ENCODE measurements at places on chromosomes 2 and 18. TPM values are rescaled to one million over a fixed set of nuclear protein-coding genes. Genes with fewer than 3 reads are reported as not detected.

DNA sequence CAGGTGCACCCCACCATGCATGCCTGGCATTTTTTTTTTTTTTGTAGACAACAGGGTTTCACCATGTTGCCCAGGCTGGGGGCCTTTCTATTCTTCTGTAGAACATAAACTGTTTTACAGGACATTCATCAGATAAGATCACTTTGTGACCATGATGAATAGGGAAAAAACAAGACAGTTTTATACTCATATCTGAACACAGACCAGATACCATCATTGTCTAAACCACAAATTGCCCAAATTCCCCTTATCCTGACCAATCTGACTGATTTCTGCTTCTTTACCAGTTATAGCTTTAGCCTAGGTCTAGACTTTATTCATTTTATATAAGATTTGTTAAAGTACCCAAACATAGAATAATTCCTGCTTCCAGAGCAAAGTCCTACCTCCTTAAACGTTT is 1699.3 kb upstream of the TMEFF2 start:
- H3K36me3 ChIP-seq = no peaks in the 10 kb centered on the region
- no peak overlapping the region for H3K27ac ChIP-seq
- no peak for DNase-seq
- no peaks in the 10 kb centered on the region for H3K4me1 ChIP-seq
- peaks cover 2% of the 10 kb centered on the region for H3K27me3 ChIP-seq

UGT1A6 gene
- total RNA-seq = not detected

LONRF2 gene
- total RNA-seq = 1.7 TPM

GRCh38 chr2:61172671-61173070 is 10.7 kb downstream of the C2orf74 start:
- no peak overlapping the region for H3K4me3 ChIP-seq
- DNase-seq = no peak
- no peaks in the 10 kb centered on the region for H3K27me3 ChIP-seq

SLC14A1 gene
- not detected for total RNA-seq

MYO7B gene
- 0.31 TPM for total RNA-seq

DNA sequence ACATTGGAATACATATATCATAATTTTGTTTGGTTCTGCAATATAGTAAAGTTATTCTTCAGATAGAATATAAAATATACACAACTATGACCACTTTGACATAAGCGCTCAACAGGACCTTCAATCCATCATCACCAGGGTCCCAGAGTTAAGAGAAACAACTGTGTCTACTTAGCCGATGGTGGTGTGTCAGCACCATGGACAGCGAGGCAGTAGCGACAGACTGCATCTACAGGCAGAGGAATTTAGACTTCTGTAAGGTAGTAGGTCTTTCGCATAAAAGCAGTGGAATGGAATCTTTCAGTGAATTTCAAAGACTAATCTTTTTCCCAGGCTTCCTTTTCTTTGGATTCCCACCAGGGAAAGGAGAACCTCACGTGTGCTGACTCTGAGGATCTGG is 20.5 kb upstream of the LRPPRC start:
- DNase-seq = no peak
- H3K27me3 ChIP-seq = peaks cover 28% of the 10 kb centered on the region
- peaks cover 2% of the 10 kb centered on the region for H3K36me3 ChIP-seq
- no peaks in the 10 kb centered on the region for H3K4me1 ChIP-seq
- no peak overlapping the region for H3K4me3 ChIP-seq
- no peak overlapping the region for H3K27ac ChIP-seq

TUBA3E gene
- total RNA-seq = not detected

APOB gene
- total RNA-seq = 0.23 TPM

GRCh38 chr2:24552836-24553235 is 61.8 kb downstream of the NCOA1 start:
- no peak overlapping the region for H3K27ac ChIP-seq
- H3K27me3 ChIP-seq = no peaks in the 10 kb centered on the region
- DNase-seq = no peak
- H3K4me3 ChIP-seq = no peak overlapping the region
- H3K36me3 ChIP-seq = peaks cover 5% of the 10 kb centered on the region

- peak overlapping the region; percentile 68 for H3K27ac ChIP-seq
- peaks cover 33% of the 10 kb centered on the region for H3K4me1 ChIP-seq
- no peak for DNase-seq
- peaks cover 2% of the 10 kb centered on the region for H3K27me3 ChIP-seq
These were observed 502 bp downstream of the EPAS1 start for GRCh38 chr2:46297546-46298271.

- no peaks in the 10 kb centered on the region for H3K27me3 ChIP-seq
- no peak for DNase-seq
- peak overlapping the region; percentile 63 for H3K27ac ChIP-seq
- peak overlapping the region; percentile 1 for H3K4me3 ChIP-seq
These were observed 149.2 kb downstream of the FAM210A start for GRCh38 chr18:13577091-13577697.

DNA sequence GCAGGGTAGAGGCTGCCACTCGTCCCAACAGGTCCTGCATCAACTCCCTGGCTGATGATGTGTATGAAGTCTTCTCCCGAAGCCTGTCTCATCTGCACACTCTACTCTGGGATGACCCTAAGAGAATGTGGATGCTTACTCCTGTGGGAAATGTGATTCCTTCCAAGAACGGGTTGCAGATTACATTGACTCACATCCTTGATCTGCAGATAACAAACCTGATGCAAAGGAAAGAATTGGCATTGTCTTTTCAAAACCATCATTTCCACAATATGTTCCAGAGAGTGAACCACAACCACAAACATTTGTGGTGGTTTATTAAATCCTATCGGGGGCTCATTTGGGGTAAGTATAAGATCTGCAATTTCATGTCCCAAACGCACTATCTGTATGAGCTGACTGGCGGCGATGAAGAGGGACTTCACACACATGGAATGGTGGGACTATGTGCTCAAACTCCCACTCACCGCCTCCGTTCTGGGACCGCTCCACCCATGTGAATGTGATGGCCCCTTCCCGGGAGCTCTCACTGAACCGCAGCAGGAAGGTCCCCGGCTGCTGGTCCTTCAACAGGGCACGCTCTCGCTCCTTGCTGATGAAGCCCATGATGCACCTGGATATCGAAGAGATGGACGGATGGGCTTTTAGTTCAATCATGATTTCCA is 35.5 kb downstream of the STAT1 start:
- no peak for DNase-seq
- H3K4me1 ChIP-seq = peaks cover 28% of the 10 kb centered on the region
- H3K27me3 ChIP-seq = no peaks in the 10 kb centered on the region
- H3K4me3 ChIP-seq = no peak overlapping the region
- peaks cover 75% of the 10 kb centered on the region for H3K36me3 ChIP-seq
- no peak overlapping the region for H3K27ac ChIP-seq

ABCB11 gene
- total RNA-seq = not detected

GRCh38 chr2:12918835-12919445 is 202.2 kb downstream of the TRIB2 start:
- peak overlapping the region; percentile 27 for H3K4me3 ChIP-seq
- H3K27ac ChIP-seq = peak overlapping the region; percentile 91
- peaks cover 48% of the 10 kb centered on the region for H3K4me1 ChIP-seq
- no peaks in the 10 kb centered on the region for H3K27me3 ChIP-seq

GRCh38 chr18:26826656-26827235 is 38.8 kb downstream of the AQP4 start:
- H3K27ac ChIP-seq = no peak overlapping the region
- H3K4me3 ChIP-seq = no peak overlapping the region
- DNase-seq = no peak
- H3K4me1 ChIP-seq = no peaks in the 10 kb centered on the region
- H3K27me3 ChIP-seq = peaks cover 12% of the 10 kb centered on the region
- no peaks in the 10 kb centered on the region for H3K36me3 ChIP-seq

GRCh38 chr2:220452561-220452960 is 825.1 kb downstream of the SLC4A3 start:
- no peak overlapping the region for H3K27ac ChIP-seq
- H3K4me1 ChIP-seq = peaks cover 13% of the 10 kb centered on the region
- no peak overlapping the region for H3K4me3 ChIP-seq
- DNase-seq = no peak
- no peaks in the 10 kb centered on the region for H3K27me3 ChIP-seq
- H3K36me3 ChIP-seq = peaks cover 1% of the 10 kb centered on the region

COLEC12 gene
- 17.8 TPM for total RNA-seq

GRCh38 chr2:98091738-98092137 is 4.8 kb downstream of the VWA3B start:
- DNase-seq = no peak
- no peaks in the 10 kb centered on the region for H3K36me3 ChIP-seq
- no peak overlapping the region for H3K4me3 ChIP-seq
- peaks cover 22% of the 10 kb centered on the region for H3K27me3 ChIP-seq
- no peak overlapping the region for H3K27ac ChIP-seq

DNA sequence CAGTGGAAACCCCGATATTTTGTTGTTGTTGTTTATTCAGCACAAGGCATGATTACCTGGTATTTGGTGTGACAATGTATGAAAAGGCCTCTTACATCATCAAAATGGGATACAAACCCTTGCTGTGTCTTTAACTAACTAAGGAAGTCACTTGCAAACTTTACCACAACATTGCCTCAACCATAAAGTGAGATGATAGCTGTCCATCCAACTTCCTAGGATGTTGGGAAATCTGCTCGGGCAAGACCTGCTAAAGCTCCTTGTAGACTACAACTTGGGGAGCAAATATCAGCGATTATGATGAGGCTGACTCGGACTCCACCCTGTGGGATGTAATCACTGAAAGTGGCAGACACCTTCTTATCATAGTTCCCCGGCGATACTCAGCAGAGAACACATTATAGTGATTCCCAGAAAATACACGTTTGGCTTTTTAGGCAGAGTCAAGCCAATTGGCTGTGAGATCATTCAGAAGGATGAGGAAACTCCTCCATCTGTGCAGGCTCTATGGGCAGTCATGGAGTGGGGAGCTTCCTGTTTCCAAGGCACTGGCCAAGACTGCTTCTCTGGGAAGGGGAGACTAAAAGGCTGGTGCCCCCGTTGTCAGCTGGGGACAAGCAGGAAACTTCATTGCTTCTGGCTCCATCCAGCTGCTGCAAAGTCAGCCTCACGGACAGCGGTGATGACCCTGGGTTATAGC is 289.0 kb downstream of the RNF144A start:
- H3K36me3 ChIP-seq = no peaks in the 10 kb centered on the region
- no peaks in the 10 kb centered on the region for H3K27me3 ChIP-seq
- no peak for DNase-seq

GRCh38 chr2:62913311-62913710 is 137.3 kb upstream of the OTX1 start:
- H3K36me3 ChIP-seq = no peaks in the 10 kb centered on the region
- no peak for DNase-seq
- H3K27ac ChIP-seq = no peak overlapping the region
- H3K27me3 ChIP-seq = no peaks in the 10 kb centered on the region

DNA sequence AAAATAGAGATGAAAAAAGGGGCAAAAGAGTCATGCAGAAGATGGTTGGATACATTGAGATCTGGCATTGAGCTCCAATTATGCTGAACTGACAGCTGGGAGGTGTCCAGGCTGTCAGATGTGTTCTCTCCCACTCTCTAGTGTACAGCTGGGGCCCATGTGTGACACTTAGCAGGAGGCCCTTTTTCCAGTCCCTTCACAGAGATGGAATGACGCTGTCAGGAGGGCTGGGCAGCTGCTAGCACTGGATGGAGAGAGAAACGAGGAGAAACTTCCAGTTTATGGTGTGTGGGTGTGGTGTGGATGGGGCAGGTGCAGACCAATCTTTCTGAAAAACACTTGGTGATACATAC is 437.7 kb upstream of the HS6ST1 start:
- no peak overlapping the region for H3K27ac ChIP-seq
- H3K4me3 ChIP-seq = no peak overlapping the region
- H3K4me1 ChIP-seq = peaks cover 50% of the 10 kb centered on the region
- no peaks in the 10 kb centered on the region for H3K27me3 ChIP-seq
- DNase-seq = no peak

DNA sequence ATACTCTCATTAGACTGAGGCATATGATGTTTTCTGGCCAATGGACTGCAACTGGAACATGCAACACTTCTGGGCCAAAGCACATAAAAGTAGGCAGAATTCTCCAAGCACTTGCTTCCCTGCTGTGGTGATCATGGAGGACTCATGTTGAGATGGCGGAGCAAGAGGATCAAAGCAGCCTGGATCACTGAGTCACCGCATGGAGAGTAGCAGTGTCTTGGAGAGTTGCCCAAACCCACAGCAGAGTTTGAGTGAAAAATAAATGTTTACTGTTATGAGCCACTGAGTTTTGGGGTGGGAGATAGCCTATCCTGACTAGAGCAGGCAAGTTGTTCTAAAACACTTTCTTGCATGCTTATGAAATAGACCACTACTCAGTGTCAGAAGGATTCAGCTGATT is 359.5 kb downstream of the ZNF521 start:
- H3K27ac ChIP-seq = no peak overlapping the region
- H3K27me3 ChIP-seq = no peaks in the 10 kb centered on the region
- DNase-seq = no peak
- H3K36me3 ChIP-seq = no peaks in the 10 kb centered on the region
- H3K4me1 ChIP-seq = peaks cover 12% of the 10 kb centered on the region
- no peak overlapping the region for H3K4me3 ChIP-seq

C2orf72 gene
- 1.3 TPM for total RNA-seq

DNA sequence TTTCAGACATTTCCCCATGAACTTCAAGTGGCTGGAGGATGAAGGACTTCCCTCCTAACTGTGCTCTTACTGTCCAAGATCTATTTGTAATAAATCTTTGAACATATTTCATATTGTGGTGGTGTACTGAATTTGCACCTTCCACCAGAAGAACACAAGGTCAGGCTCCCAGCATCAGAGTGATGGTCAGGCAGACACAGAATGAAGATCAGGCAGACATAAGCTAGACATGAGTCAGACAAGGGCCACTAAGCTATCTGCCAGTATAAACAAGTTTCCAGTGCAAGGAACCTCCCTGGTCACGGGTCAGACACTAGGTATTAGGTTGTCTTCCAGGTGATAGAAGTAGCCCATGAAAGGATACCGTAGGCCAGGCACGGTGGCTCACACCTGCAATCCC is 20.0 kb downstream of the AQP12B start:
- peaks cover 52% of the 10 kb centered on the region for H3K27me3 ChIP-seq
- H3K36me3 ChIP-seq = peaks cover 3% of the 10 kb centered on the region
- H3K27ac ChIP-seq = no peak overlapping the region
- H3K4me1 ChIP-seq = peaks cover 4% of the 10 kb centered on the region
- DNase-seq = no peak

GRCh38 chr2:197369933-197370320 is 59.3 kb upstream of the ANKRD44 start:
- no peak overlapping the region for H3K4me3 ChIP-seq
- no peaks in the 10 kb centered on the region for H3K27me3 ChIP-seq
- no peak for DNase-seq
- H3K36me3 ChIP-seq = no peaks in the 10 kb centered on the region
- no peak overlapping the region for H3K27ac ChIP-seq

- no peak overlapping the region for H3K4me3 ChIP-seq
- no peak overlapping the region for H3K27ac ChIP-seq
- DNase-seq = peak; percentile 68
- H3K27me3 ChIP-seq = peaks cover 36% of the 10 kb centered on the region
- peaks cover 2% of the 10 kb centered on the region for H3K4me1 ChIP-seq
These were observed 37.0 kb downstream of the MAL start for GRCh38 chr2:95062242-95063085.

CFC1 gene
- total RNA-seq = not detected

DPP4 gene
- 0.42 TPM for total RNA-seq

TMEM247 gene
- total RNA-seq = not detected

DNA sequence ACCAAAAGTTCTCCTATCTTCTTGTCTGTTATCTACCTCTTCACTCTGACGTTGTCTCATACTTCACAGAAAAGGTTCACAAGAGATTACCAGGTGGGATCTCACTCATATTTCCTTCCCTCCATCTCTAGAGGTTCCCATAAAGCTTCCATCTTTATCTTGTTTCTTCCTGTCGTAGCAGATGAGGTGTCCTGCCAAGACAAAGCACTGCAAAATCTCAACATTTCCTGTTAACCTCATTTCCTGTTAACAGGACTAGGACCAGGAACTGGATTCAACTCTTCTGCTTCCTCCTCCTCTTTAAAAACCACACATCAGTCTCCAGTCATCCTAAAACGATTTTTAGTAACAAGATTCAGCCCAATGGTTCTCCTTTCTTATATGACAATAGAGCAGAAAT is 512.8 kb upstream of the NRP2 start:
- DNase-seq = no peak
- peaks cover 2% of the 10 kb centered on the region for H3K36me3 ChIP-seq
- H3K4me1 ChIP-seq = peaks cover 15% of the 10 kb centered on the region
- H3K4me3 ChIP-seq = no peak overlapping the region

Data from chondrocyte (in vitro differentiated cells).